ENCODE measurements at places on chromosomes 2 and 18.

DNA sequence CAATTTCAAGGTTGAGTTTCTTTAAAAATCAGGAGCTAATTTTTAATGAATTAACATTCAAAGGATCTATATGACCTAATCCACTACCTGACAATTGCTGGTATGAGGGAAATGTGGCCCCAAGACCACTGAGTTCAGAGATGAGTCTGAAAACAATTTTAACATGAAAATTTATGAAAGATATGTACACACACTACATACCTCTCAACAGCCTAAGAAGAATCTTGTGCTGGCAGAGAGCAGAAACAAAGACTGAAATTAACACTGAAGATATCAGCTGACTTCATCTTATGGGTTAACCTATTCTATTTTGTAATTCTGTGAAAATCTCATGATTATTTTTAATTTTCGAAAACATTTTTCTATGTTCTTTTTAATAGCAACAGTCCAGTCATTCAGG lies 1.7 kb downstream of the FAP start:
- no peak overlapping the region for H3K4me3 ChIP-seq
- no peak for DNase-seq
- H3K27me3 ChIP-seq = peaks cover 48% of the 10 kb centered on the region
- no peak overlapping the region for H3K27ac ChIP-seq
- H3K4me1 ChIP-seq = no peaks in the 10 kb centered on the region

- no peaks in the 10 kb centered on the region for H3K27me3 ChIP-seq
- no peak overlapping the region for H3K27ac ChIP-seq
- H3K4me3 ChIP-seq = no peak overlapping the region
- H3K36me3 ChIP-seq = peaks cover 4% of the 10 kb centered on the region
- DNase-seq = no peak
- peaks cover 3% of the 10 kb centered on the region for H3K4me1 ChIP-seq
Measured at GRCh38 chr2:206881708-206882410, 57.5 kb upstream of the CPO start.

GRCh38 chr2:171404719-171405118 lies 29.1 kb downstream of the METTL8 start:
- peaks cover 39% of the 10 kb centered on the region for H3K4me1 ChIP-seq
- DNase-seq = no peak
- H3K4me3 ChIP-seq = no peak overlapping the region

- no peaks in the 10 kb centered on the region for H3K36me3 ChIP-seq
- no peak overlapping the region for H3K4me3 ChIP-seq
- DNase-seq = no peak
- no peak overlapping the region for H3K27ac ChIP-seq
- peaks cover 27% of the 10 kb centered on the region for H3K27me3 ChIP-seq
Measured at GRCh38 chr18:24875286-24875685, 414.8 kb downstream of the HRH4 start.

- DNase-seq = no peak
- H3K4me1 ChIP-seq = peaks cover 12% of the 10 kb centered on the region
- H3K4me3 ChIP-seq = peak overlapping the region; percentile 76
- peaks cover 36% of the 10 kb centered on the region for H3K27me3 ChIP-seq
- H3K27ac ChIP-seq = no peak overlapping the region
Measured at GRCh38 chr2:289362-290089, 1.6 kb upstream of the ALKAL2 start.

DNA sequence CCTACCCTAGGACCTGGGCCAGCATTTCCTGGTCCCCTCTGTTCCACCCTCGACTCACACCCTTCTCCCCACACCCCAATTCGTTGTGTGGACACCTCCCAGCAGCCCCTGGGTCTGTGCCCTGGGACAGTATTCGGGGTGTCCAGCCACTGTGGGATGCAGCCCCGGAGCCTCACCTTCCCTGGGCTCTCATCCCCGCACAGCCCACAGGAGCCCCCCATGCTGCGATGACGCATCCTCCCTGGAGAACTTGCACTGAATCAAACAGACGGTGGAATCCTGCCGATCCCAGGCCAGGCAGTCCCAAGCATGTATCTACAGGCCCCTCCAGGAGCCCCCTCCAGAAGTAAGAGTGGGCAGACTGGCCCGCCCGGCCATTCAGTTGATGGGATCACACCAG lies 9.7 kb downstream of the ITM2C start:
- no peaks in the 10 kb centered on the region for H3K27me3 ChIP-seq
- H3K27ac ChIP-seq = no peak overlapping the region
- H3K36me3 ChIP-seq = no peaks in the 10 kb centered on the region
- peak overlapping the region; percentile 76 for H3K4me3 ChIP-seq
- H3K4me1 ChIP-seq = peaks cover 14% of the 10 kb centered on the region

- peak overlapping the region; percentile 70 for H3K27ac ChIP-seq
- H3K36me3 ChIP-seq = no peaks in the 10 kb centered on the region
- peaks cover 3% of the 10 kb centered on the region for H3K4me1 ChIP-seq
- H3K4me3 ChIP-seq = no peak overlapping the region
- DNase-seq = no peak
Measured at GRCh38 chr2:235135990-235136561, 184.3 kb downstream of the SH3BP4 start.

GRCh38 chr2:1219901-1220573 lies 193.2 kb upstream of the TPO start:
- H3K36me3 ChIP-seq = no peaks in the 10 kb centered on the region
- H3K27me3 ChIP-seq = no peaks in the 10 kb centered on the region
- no peak overlapping the region for H3K27ac ChIP-seq
- DNase-seq = no peak
- peaks cover 3% of the 10 kb centered on the region for H3K4me1 ChIP-seq

GRCh38 chr2:190126798-190127197 lies 64.3 kb upstream of the MSTN start:
- H3K27me3 ChIP-seq = no peaks in the 10 kb centered on the region
- H3K4me1 ChIP-seq = peaks cover 5% of the 10 kb centered on the region
- no peak overlapping the region for H3K27ac ChIP-seq
- no peak for DNase-seq
- no peaks in the 10 kb centered on the region for H3K36me3 ChIP-seq

DNA sequence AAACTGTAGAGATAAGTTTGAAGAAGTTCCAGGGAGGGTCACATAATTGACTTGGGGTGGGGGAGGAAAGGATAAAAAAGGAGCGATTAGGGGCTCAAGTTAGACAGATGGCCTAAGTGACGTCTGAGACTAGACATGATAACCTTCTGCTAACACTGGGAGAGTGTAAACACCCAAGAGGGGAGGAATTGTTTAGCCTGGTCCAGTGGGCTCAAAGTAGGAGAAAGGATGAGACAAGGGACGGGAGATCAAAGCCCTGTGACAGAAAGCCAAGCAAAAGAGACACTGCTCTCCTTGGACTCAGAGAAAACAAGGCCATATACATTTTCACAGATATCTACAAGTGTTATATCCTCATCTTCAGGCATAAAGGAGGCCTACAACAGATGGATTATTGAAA lies 45.5 kb upstream of the IHH start:
- no peak for DNase-seq
- no peak overlapping the region for H3K4me3 ChIP-seq
- no peaks in the 10 kb centered on the region for H3K27me3 ChIP-seq
- H3K4me1 ChIP-seq = peaks cover 27% of the 10 kb centered on the region
- no peak overlapping the region for H3K27ac ChIP-seq

- H3K36me3 ChIP-seq = peaks cover 18% of the 10 kb centered on the region
- peak overlapping the region; percentile 37 for H3K27ac ChIP-seq
- H3K4me1 ChIP-seq = peaks cover 30% of the 10 kb centered on the region
- H3K4me3 ChIP-seq = no peak overlapping the region
- DNase-seq = no peak
Measured at GRCh38 chr2:216130346-216130971, 21.3 kb downstream of the XRCC5 start.

GRCh38 chr2:180952082-180952481 lies 28.3 kb upstream of the UBE2E3 start:
- H3K27me3 ChIP-seq = peaks cover 38% of the 10 kb centered on the region
- H3K4me1 ChIP-seq = no peaks in the 10 kb centered on the region
- no peak overlapping the region for H3K27ac ChIP-seq
- no peak for DNase-seq

All from T-helper 17 cell (primary cell).